ENCODE measurements at places on chromosomes 2 and 18.
A peak's percentile ranks its signal among the peaks of the same experiment; 100 is the strongest.

DNA sequence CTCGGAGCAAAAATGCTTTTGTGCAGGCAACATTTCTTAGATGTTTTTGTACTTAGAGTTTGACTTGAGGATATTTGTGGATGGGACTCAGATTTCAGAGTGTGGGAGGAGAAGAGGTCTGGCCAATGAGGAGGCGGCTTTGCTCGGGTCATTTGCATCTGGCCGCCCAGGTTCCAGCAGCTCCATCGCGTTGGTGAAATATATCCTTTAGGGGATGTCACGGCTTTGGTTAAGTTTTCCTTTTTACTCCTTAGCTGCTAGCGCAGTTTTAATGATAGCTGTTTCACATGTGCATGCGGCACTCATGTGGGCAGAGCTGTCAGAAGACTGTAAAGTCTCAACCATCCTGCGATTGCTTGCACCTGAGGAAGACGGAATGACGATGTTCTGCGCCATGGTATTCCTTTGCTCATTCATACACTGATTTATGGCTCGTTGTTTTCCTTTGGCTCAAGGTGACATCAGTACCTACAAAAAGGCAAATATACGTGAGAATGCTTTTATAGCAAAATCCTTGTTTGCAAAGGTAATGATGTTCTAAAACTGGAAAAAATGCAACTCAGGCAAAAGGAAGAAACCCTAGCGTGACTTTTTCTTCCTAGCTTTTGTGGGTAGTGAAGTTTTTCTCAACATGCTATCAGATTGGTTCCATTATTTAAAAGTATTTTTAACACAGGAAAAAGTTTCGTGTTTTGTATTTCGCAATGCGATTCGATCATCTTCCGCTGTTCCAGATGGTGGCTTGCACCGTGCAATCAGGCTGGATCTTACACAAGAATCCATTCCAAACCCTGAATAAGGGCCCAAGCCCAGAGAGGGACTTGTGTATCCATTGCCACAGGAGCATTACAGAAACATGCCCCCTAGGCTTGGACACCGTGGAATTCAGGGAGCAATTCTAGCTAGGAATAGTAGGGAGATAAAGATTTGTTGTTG, 70.5 kb upstream of the ZNF516 start:
- no peak for DNase-seq

- no peak for DNase-seq
Measured at GRCh38 chr2:157261199-157261782, 3.8 kb downstream of the GALNT5 start.

DNA sequence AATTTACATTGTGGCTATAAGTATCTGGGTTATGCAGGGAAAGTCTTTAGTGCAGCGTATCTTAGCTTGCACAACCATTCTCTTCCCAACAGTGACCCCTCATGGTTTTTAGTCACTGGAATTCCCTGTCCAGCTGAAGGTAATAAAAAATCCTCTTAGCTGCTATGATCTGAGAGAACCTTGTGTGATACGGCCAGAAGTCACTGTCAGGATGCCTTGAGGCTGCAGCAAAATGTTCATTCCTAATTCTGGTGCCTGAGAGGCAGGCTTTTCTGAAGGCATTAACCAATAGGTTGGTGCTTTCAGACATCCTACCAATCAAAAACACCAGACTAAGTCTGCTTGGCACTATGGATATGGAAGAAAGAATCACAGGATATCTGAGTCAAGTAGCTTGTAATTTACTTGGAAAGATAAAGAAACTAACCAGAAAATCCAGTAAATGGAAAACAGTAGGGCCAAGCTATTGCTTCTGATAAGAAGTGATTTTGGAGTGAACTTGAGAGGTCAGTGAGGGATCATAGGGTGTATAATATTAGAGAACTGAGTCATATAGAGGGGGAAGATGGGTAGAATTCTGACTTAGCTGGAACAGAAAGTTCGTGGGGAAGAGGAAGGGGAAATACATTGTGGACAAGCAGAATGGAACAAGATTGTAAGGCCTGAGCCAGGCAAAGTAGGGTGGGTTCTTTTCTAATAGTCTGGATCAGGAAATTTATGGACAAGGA, 89.0 kb upstream of the SLC14A2 start:
- DNase-seq, result no peak

- DNase-seq, result no peak
Measured at GRCh38 chr18:2906704-2907549, 60.1 kb downstream of the EMILIN2 start.

GRCh38 chr2:179788104-179788503, 73.3 kb downstream of the ZNF385B start:
- DNase-seq, result no peak

DNA sequence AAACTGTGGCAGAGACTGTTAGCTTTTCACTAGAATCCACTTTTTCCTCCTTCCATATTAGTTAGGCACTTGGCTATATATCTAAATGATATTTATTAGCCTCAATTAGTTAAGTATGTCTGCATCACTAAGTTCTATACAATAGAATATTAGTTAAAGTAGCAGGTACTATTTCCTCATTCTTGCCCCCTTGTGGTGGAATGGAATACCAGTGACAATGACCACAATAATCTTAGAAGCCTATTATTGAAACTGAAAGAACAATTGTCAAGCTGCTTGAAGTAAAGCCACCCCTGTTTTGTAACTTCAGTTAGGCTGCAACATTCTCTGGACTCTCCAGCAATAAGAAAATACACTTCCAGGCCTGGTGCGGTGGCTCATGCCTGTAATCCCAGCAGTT, 476.3 kb upstream of the VWC2L start:
- no peak for DNase-seq

DNA sequence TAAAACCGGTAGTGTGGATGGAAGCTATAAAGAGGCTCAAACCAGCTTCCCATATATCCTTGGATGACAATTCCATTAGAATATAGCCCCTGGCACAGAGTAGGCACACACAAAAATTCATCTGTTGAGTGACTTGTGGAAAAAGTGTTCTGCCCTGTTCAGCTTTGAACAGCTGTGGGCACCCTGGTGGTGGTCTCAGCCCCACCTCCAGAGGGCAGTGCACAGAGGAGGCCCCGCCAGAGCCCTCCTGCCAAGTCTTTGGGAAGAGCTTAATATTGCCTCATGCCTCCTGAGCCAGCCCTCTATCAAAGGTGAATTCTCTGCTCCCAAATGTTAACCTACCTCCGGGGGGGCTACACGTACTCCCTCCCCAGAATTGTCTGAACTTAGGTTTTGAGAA, 30.4 kb downstream of the EPAS1 start:
- no peak for DNase-seq

- DNase-seq, result no peak
Measured at GRCh38 chr2:11743366-11743765, 3.1 kb upstream of the LPIN1 start.

DNA sequence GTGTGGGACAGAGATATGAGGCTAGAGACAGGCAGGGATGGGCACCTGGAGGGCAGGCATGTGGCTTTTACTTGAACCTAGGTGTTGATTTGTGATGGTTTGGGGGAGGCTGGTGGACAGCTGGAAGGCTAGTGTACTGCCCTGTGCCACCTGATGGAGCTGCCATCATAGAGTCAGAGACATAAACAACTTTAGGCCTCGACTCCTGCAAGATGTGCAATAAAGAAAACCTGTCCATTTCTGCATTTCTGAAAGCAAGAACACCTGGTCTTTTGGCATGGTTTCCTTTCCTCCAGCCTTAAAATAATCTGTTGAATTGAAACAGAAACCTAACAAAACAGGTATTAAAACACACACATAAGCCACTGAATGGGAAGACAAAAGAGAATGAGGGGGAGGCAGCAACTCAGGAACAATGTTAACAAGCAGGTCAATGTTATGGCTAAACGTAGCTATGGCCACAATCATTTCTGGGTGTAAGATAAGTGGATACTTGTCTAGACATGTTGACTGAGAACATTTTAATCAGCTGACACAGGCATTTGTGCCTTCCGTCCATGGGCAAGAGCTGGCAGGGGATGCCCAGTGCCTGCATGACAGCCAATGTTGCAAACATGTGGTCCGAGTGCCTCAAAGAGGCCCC, 87.8 kb downstream of the KCTD1 start:
- no peak for DNase-seq

GRCh38 chr2:52500561-52500960, 1267.0 kb upstream of the CHAC2 start:
- no peak for DNase-seq

GRCh38 chr2:165176780-165177179, 27.1 kb downstream of the SCN3A start:
- DNase-seq, result no peak

DNA sequence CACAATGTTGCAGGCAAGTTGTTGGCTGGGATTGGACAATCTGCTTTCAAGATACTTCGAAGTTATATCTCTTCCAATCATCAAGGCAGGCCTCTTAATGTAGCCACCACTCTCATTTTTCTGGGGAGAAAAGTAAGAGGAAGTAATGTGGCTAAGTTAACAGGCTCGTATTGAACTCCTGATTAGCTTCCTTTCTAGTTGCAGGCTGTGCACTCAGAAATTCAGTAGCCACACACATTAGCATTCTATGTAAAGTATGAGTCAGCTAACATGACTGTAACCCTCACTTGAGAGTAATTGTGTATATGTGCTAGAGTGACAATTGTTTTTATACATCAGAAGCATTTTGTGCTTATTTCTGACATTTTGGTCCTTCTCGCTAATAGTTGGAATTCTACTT, 3.3 kb downstream of the TWSG1 start:
- no peak for DNase-seq

GRCh38 chr2:207092818-207093217, 72.9 kb downstream of the KLF7 start:
- DNase-seq, result no peak

- DNase-seq, result no peak
Measured at GRCh38 chr2:207472343-207473048, 57.3 kb upstream of the CREB1 start.

DNA sequence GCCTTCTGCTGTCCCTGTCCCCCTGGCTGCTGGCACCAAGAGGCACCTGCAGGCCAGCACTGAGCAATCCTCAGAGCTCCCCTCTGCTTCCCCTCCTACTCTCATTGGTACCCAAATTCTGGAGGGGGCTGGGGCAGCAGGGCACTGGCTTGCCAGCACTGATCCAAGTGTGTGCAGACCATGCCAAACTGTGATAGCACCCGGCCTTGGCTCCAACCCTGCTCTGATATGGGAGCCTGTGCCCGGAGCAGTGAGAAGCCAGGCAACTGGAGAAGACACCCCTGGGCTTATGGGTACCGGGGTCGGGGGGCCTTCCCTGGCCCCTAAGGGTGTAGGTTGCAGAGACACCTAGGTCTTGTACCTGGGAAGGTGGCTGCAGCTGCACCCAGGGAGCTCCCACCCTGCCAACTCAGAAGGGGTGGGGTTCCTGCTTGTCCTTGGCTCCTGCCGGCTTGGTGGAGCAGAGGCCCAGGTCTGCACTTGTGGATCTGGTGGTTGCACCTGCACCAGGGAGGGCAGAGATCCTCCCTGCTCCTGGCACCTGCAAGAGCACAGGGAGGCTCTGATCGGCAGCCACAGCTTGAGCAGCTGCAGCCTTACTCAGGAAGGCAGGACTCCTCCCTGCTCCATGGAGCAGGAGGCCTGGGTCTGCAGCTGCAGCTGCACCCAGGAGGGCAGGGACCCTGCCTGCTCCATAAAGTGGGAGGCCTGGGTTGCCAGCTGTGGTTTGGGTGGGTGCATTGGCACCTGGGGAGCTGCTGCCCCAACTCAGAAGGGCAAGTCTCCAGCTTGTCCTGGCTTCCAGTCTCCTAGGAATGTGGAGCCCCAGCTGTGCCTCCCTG, 96.3 kb downstream of the BCL2L11 start:
- DNase-seq, result no peak

- no peak for DNase-seq
Measured at GRCh38 chr2:241772063-241772499, 4.5 kb upstream of the GAL3ST2 start.

- no peak for DNase-seq
Measured at GRCh38 chr18:6785001-6785400, 55.5 kb downstream of the ARHGAP28 start.

DNA sequence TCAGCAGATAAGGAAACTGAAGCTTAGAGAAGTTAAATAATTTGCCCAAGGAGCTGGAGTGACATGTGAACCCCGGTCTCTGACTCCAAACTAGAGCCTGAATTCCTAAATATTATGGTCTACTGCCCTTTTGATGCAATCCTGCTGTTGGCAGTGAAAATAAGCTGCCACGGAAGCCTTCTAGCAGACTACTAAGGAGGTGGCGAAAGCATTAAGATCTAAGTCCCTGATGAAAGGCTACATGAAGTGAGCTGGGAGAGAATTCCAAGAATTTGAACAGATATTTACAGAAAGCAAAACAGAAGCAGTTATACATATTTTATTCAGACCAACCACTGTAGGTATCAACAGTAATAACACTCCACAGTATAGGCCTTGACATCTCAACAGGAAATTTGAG, 28.1 kb downstream of the TRMT61B start:
- no peak for DNase-seq

GRCh38 chr2:205524656-205525055, 157.6 kb upstream of the NRP2 start:
- DNase-seq, result no peak

- DNase-seq, result no peak
Measured at GRCh38 chr2:232875256-232876121, 5.4 kb downstream of the SNORC start.

- peak; percentile 67 for DNase-seq
Measured at GRCh38 chr18:1412655-1413322, 508.1 kb downstream of the ADCYAP1 start.

DNA sequence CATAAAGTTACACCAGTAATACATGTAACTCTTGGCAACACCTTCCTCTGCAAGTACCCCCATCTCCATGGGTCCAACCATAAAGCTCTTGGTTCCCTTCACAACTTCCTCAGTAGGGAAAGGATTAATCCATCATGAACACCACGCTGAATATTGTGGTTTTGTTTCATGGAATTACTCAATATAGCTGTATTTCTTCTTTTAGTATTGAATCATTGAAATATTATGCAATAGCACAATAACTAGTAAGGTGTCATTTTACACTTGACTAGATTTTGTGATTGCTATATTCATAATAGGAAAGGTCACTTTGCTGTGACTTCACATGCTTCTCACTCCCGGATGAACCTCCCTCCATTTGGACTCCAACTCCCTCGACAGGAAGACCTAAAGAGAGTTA, 29.7 kb upstream of the PID1 start:
- no peak for DNase-seq

- no peak for DNase-seq
Measured at GRCh38 chr2:85994897-85995647, 106.3 kb upstream of the ST3GAL5 start.

All from NCI-H446 (cell line).